ENCODE measurements at places on chromosomes 7 and 10.
A peak's percentile ranks its signal among the peaks of the same experiment; 100 is the strongest.

DNA sequence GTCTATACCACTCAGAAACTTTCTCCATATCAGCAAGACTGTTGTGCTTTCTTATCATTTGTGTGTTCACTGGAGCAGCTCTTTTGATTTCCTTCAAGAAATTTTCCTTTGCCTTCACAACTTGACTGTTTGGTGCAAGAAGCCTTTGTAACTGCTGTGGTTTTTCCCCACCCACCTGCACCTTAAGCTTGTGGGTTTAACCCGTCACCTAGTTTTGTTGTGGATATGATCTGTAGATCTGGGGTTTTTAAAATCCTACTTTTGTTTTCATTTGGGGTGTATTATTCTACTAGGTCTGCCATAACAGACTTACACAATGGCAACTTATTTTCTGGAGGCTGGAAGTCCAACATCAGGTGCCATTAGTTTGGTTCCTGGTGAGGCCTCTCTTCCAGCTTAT lies 30.5 kb upstream of the CHST3 start:
- no peak for DNase-seq

GRCh38 chr10:61166065-61166464 lies 222.1 kb upstream of the RHOBTB1 start:
- no peak for DNase-seq

- DNase-seq = peak; percentile 32
Measured at GRCh38 chr10:109978481-109978880, 29.3 kb upstream of the ADD3 start.

GRCh38 chr10:93067443-93068365 lies 6.0 kb upstream of the CYP26A1 start:
- DNase-seq = no peak

DNA sequence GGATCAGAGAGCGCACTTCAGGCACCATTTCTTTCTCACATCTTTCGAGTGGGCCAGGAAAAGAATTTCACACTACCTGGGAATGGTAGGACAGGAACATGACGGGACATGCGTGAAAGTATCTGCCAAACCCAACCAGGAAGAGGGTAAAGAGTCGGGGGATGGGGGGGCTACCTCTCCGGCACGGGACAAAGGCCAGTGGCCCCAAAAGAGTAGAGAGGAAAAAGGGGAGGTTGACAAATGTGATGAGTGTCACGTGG lies 830 bp upstream of the BEND7 start:
- no peak for DNase-seq

- DNase-seq = no peak
Measured at GRCh38 chr10:69096045-69096444, 8.1 kb downstream of the SRGN start.

DNA sequence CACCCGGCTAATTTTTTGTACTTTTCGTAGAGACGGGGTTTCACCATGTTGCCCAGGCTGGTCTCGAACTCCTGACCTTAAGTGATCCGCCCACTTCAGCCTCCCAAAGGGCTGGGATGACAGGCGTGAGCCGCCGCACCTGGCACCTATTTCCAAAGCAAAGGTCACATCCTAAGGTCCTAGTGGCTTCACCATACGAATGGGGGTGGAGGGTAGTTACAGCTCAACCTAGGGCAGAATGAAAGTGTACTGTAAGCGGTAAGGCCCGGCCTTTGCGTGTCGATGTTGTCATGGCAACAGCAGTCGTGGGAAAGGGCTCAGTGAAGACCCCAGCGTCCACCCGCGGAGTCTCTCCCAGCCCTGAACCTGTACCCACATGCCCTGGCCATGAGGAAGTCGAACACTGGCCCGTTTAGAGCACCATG lies 1.6 kb upstream of the COX19 start:
- DNase-seq = no peak

GRCh38 chr7:17593819-17594419 lies 295.5 kb downstream of the AHR start:
- DNase-seq = no peak

GRCh38 chr10:106705681-106706100 lies 458.8 kb downstream of the SORCS1 start:
- no peak for DNase-seq

DNA sequence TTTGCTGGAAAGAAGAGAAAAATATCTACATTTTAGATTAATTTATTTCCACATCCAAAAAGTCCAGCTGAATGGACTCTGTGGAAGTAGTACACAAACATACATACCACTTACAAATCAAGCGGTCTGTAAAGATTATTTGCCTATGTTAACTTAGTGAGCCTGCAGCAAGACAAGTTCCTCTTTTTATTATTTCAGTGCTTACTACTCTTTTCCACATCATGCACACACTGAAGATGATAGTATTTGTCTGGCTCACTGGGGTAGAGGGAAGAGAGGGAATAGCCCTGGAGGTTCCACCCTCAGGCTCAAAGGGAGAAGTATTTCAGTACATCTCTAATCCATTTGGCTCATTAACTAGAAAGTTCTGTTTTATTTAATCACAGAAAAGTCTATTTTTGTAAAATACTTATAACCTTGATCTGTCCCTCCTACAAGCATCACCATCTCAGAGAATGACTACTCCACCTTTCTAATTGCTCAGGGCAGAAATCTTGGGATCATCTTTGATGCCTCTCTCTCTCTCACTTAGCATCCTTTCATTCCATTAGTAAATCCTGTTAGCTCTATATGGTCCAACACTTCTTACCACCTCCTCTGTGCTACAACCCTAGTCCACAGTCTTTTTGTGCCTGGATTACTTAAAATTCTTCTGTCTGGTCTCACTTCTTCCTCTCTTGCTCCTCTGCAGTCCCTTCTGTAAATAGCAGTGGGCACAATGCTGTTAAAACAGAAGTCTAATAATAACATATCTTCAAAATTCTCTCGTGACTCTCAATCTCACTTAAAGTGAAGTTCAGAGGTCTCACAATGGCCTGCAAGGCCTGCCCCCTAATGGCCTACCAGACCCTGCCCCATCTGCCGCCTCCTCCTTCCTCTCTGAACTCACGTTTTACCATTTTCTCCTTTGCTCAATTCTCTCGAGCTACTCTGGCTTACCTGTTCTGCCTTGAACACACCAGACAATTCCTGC lies 64.3 kb upstream of the CCDC6 start:
- DNase-seq = no peak

DNA sequence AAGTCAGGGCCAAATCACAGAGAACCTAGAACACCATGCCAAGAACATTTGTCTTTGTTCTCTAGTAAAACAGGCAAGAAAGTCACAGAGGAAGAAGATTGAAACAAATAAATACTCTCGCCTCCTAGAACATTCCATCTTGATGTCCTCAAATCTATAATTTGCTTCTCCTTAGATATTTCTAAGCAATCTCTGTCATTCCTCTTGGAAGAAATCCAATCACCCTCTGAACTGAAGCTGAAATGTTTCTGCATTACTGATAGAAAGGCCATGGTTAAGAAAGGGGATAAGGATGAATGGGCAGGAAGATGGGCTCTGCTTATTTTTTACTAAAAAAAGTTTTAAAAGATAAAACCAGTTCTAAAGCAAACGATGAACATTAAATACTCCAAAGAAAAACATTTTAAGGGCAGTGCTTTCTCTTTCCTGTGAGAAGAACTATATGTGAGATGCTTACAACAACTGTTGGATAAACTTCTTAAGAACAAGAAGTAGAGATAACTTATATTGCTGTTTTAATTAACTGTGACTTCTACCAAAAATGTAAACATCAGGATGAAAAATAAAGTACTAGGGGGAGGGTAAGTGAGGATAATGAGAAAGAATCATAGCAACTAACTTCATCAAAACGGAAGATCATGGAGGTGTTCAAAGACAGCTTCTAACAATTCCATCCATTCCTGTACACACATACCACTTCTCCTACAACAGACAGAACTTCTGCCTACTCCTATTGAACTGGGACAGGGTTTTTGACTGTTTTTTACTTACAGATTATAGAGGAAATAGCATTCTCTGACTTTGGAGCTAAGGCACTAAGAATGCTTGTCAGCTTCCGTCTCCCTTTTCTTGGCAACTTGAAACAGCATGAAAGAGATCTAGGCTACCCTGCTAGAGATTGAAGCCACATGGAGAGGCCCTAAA lies 153.0 kb upstream of the LRRTM3 start:
- no peak for DNase-seq

DNA sequence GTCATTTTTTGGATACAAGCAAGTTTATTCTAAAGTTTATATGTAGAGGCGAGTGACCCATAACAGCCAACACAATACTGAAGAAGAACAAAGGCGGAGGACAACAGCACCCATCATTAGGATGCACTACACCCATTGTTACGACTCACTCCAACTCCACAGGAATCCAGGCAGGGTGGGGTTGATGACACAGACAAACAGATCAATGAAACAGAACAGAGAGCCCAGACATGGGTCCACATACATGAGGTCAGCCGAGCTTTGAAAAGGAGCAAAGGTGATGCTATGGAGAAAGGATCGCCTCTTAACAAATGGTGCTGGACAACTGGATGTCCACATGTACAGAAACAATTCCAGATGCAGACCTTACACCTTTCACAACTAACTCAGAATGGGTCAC lies 426.4 kb downstream of the PTPRN2 start:
- no peak for DNase-seq

GRCh38 chr10:131088619-131089018 lies 222.9 kb downstream of the TCERG1L start:
- DNase-seq = no peak

DNA sequence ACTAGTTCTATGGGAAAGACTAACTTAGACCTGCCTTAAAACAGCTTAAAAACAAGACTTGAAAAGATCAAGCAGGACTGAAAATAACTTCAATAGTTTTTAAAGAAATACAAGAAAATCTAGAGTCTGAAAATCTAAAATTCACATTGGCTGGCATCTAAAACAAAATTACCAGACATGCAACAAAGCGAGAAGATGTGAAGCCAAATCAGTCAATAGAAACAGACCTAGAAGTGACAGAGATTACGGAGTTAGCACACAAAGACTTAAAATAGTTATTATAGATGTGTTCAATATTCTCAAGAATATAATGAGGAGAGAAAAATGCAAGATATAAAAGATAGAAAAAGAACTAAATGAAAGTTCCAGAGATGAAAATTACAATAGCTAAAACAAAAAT lies 78.3 kb upstream of the DIP2C start:
- DNase-seq = no peak

- DNase-seq = no peak
Measured at GRCh38 chr7:144525956-144526355, 122.5 kb upstream of the NOBOX start.

DNA sequence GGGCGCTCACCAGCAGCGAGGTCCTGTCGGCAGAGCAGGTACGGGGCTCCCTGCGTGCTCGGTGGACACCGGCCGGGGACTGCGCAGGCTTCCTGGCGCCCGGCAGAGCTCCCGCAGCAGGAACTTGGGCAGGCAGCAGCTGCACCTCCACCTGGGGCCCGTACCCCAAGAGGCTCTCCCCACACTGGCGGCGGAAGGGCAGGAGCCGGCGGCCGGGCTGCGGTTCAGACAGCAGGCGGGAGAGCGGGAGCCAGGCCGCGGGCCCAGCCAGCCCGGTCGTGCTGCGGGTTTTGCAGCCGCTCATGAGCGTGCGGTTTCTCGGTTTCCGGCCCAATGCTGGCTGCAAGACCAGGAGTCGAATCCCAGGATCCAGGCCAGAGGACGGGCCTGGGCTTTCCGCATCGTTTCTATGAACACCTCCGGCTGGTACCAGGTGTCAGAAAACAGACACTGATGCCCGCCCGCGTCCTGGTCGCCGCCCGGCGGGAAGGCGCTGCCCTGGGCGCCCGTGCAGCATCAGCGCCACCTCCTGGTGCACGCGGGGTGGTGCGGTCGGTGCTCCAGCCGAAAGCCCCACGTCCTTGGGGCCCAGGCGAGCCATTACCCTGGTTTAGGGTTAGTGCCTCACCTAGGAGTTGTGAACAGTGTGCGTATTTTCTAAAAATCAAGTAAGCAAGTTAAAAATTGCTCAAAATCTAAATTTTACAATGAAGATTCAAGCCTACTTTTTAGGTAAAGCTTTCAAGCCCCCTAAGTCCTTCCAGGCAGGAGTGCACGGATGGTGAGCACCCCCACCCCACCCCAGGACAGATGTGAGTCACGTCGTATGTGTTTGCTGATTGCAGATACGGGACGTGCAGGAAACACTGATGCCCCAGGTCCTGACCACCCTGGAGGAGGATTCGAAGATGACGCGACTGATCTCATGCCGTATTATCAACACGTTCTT lies 47.4 kb upstream of the PRKAR1B start:
- peak; percentile 65 for DNase-seq

DNA sequence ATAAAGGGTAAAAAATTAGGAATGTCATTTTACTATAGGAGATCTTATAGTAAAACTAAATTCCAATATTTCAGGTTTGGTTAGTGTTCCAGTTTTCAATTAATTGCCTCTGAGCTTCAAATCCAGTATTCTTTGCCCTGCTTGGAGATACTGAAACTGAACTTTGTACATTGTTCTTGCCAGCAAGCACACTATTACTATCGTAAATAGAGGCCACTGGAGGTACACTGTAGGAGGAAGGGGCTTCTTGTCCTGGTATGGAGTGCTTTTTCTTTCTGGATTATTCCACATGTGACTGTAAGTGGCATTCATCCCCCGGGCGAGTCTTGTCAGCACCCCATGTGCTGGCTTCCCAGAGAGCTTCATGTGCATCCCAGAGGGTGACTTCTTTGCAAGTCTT lies 234.7 kb upstream of the PTPRZ1 start:
- no peak for DNase-seq

GRCh38 chr7:84195295-84196060 lies 889 bp upstream of the SEMA3A start:
- no peak for DNase-seq

DNA sequence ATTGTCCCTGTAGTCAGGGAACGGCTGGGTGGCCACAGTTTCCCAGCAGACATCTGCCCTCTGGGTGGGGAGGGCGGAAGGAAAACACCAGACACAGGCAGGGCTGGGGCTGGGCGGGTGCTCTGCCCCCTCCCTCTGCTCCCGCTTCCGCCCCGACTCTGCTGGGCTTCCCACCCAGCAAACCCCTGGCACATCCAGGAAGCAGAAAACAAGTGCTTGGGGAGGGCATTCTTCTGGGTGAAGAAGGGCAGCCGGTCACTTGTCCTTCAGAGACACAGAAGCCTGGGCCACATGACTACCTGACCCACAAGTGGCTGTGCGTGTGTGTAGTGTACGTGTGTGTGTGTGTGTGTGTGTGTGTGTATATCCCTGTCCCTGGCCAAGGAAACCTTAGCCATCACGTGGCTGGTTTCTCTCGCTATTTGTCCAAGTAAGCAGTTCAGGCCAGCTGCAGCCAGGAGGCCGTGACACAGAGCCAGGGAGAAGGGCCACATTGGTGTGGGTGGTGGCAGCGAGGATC lies 77.9 kb downstream of the ZMIZ1 start:
- no peak for DNase-seq

DNA sequence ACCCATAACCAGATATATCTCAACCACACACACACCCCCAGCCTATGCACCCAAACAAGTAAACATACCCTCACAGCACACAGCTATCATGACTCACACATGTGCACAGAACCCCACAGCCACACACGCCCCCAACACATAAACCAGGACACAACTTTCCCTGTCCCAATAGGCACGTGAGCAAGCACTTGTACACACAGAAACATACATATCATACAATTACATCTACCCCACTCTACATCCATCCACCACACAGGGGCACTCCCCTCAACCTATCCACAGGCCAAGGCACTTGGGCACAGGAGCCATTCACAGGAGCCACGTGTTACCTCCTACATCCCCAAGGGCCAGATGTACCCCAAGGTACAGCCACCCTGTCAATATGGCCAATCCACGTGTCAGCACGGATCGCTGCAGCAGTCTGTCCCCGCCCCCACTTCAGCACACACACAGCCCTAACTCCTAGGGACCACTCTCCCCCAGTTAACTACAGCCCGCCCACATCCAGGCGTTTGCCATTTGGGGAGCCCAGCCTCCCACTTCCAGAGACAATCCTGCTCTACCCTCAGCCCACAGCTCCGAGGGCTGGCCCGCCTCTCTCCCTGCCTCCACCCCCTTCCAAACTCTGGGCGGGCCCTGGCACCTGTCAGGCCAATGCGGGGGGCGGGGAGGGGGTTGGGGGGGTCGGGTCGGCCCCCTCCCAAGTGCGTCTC lies 163.5 kb downstream of the SH3PXD2A start:
- DNase-seq = no peak

Data from HTR-8/SVneo (cell line).